ENCODE measurements at places on chromosomes 12 and 14.
A peak's percentile ranks its signal among the peaks of the same experiment; 100 is the strongest.

DNA sequence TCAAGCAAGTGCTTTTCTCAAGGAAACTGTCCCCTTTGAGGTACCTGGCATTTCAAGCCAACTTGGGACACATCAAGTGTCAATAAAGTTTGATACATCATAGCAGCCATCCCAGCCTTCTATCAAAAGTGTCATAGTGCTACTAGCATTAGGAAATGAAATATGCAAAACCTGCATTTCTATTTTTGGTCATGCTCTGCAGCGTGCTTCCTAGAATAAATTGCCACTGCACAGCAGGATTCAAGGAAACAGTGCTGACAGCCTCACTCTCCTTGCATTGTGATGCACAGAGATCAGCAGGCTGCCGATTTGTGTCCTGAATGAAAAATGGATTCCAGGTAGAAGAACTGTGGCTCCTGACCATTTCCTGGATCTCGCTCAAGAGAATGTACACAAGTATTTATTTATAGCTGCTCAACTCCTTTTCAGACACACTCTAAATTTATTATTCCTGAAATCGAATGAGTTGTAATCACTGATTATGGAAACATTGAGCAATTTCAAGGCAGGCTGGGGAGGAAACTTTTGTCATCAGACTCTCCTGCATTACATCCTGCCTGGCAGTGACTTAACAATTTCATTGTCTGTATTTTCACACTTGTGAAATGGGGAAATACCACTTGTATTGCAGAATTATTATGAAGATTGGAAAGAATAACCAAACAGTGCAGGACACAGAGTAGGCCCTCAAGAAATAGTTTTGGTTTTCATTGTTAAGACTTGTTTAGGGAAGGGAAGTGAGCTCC is 120.9 kb downstream of the SLC38A6 start:
- peak; percentile 88 for DNase-seq

- DNase-seq, result no peak
Observed at GRCh38 chr12:98372340-98373024, 142.9 kb upstream of the TMPO start.

- DNase-seq, result no peak
Observed at GRCh38 chr12:12191008-12191407, 75.8 kb downstream of the LRP6 start.

- no peak for DNase-seq
Observed at GRCh38 chr12:72024613-72025012, 86.0 kb downstream of the TPH2 start.

DNA sequence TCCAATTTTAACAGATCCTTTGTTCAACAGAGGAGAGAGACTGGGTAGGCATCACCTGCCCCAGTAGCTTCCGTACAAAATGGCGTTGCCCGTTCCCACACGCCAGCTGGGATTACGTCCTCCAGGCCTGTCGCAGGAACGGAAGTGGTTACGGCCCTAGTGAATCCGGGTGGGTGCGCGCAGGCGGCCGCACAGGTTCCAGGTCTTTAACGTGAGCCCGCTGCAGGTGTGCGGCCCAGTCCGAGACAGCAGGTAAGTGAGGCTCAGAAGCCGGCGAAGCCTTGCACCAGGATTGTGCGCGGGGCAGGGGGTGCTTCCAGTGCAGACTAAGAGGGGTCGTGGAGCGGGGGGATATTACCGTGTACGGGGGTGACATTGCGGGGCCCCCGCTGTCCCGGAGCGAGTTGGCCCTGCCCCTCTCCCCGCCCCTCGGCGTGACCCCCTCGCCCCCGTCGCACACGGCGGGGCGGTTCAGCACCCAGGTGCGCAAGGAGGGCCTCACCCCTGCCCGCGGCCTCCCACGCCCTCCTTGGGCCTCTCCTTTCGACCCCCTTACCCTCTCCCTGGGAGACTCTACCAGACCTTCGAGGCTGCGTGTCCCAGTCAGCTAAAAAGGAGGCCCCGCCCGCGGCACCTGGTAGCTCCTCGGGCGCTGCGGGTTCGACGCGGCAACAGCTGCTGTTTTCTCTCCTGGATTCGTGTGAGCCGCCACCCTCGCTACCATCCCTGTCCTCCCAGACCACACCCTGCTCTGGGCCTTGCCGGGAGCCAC is at the start of gene EXD2:
Gene EXD2, plus strand, starts transcription at position 159 of the 772 bp plus-strand sequence. CDS start 17,973 bp downstream, outside the sequence.
- peak; percentile 80 for DNase-seq
